ENCODE measurements at places on chromosomes 5 and 9.

GRCh38 chr5:169808118-169808581 is 171.1 kb downstream of the DOCK2 start:
- DNase-seq: no peak

GRCh38 chr5:133287500-133287899 is 235.7 kb downstream of the HSPA4 start:
- no peak for DNase-seq

- DNase-seq: no peak
Observed at GRCh38 chr5:38297830-38298608, 39.7 kb downstream of the EGFLAM start.

DNA sequence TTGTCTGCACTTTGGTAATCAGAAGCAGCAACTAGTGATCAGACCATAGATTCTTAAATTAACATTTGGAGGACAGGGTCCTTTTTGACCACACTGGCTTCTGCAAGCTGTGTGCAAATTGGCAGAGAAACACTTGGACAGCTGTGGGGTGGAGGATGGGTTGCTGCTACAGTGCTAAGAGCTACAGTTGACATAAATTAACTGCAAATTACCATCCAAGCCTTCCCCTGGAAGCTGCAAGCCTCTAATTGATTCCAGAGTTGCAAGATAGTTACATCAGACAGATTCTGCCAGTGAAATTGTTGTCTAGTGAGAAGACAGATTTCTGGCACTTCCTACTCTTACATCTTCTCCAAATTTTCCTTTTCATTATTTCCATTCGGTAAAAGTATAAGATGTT is 517.7 kb downstream of the DIRAS2 start:
- no peak for DNase-seq

GRCh38 chr9:124343533-124344290 is 71.5 kb downstream of the PSMB7 start:
- DNase-seq: peak; percentile 47

- DNase-seq: no peak
Observed at GRCh38 chr9:108053555-108054061, 564.0 kb upstream of the KLF4 start.

- no peak for DNase-seq
Observed at GRCh38 chr9:137156567-137157375, 13.1 kb downstream of the LRRC26 start.

DNA sequence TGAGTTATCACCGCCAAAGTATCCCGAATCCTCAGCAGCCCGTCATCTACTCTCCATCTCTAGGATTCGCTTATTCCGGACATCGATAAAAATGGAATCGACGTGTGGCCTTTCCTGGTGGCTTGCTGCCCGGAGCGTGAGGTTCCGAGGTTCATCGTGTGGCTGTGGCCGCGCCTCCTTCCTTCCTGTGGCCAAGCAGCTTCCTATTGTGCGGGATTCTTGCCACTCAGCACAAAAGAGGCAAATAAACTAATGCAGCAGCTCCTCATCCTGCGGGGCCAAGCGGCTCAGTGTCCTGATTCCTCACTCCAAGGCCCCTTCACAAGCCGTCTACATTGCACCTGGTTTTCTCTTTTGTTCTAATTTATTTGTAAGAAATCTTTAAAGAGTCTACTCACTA is 800.9 kb downstream of the CDH9 start:
- DNase-seq: no peak

DNA sequence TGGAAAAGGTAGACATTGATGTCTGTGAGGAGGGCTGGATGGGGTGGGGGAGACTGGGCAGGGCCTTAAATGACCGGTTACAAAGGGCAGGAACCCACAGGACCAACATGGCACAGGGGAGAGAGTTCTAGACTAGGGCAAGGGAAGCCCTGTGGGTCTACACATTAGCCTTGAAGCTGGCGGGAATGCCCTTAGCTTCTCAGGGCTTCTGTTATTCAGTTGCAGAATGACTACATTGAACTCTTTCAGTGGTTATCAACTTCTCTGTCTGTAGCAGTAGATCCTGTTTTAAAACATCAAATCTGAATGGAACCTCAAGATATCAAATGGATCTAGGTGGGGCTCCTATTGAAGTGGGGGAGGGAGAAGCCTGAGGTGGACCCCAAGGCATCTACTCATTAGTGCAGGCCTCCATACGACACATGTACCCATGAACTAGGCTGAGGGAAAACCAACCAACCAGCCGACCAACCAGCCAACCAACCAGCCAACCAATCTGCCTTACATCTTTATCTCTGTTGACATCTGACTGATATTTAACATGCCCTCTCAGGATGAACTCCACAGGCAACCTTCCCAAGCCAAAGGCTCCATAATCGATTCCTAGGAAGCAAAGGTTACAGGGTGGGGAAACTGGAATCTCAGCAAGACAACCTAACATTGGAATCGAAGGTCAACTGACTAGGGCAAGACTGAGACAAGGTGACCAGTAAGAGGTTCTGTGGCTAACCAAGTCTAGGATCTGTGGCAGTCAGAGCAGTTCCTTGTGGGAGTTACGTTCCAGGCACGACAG is 48.3 kb downstream of the DAP start:
- DNase-seq: no peak

GRCh38 chr5:127754259-127754658 is 51.1 kb downstream of the CCDC192 start:
- no peak for DNase-seq

Measured in DMS79 treated with DMSO at 0.1 percent for 48 hours (cell line).